ENCODE measurements at places on chromosomes 12 and 14.
A peak's percentile ranks its signal among the peaks of the same experiment; 100 is the strongest.

DNA sequence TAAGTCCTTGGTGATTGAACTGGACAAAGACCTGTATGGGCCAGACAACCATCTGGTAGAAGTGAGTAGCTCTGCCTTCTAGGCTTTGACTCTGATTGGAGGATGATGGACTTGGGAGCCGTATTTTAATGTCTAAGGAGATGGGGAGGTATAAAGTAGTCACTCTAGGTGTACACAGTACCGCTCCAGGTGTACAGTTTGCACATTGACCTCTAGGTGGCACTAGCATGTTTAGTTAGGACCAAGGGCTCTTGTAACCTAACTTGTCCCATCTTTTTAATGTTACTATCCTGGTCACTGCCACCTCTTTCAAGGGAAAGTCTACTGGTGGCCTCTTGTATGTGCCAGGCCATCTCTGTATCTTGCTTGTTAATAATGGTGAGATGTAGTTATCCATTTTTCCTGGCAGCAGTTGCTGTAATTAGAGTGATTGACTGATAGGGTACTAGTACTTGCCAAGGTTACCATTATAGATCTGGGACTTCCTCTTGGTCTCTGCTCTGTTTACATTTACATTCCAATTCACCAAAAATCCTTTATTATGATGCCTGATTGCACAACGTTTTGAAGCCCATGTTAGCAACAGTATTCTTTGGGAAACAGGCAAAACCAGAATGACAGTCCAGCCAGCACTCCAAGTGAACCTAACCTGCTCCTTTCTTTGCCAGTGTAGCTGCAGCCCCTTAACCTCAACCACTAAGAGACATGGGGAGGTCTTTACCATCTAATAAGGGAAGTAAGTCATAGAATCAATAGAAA lies 3.6 kb downstream of the SMARCD1 start:
- DNase-seq = peak; percentile 52

- DNase-seq = no peak
Measured at GRCh38 chr14:64919618-64920017, 5.4 kb downstream of the CHURC1 start.

DNA sequence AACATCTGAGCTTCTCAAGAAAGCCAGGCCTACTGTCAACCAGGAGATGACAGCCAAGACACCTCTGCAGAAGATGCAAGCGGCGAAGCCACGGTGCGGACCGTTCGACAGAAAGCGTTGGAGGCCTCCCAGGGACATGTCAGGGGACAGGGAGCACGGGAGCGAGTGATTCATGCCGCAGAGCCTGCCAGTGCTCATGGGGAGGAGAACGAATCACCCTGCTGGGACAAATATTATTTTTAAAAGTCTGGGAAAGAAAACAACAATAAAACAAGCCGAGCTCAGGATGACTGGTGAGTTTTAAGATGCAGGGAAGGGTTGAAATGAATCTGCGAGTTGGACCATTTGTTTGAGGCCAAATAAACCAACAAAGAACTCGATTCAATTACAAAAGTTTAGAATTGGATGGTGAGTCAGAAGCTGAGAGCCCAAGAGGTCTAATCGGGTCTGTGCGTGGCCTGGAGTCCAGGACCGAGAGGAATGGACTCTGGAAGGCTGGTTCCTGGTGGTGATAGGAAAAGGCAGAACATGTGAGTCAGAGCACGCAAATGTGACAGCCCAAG lies 91.0 kb downstream of the RBM19 start:
- DNase-seq = no peak

DNA sequence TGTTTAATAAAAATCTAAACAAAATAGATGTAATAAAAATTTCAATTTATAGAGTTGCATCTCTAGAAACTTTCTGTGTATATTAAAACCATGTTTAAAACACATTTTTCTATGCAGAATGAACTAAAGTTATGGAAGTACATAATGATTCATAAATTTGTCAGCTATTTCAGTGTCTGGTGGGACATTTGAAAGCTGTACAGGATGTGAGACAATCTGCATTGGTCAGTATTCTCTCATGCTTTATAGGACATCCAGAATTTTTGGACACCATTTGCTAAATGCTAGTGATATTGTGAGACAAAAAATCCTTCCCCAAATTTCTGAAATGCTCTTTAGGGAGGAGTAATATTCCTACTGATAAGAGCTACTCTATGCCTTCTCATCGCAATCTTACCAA lies 13.3 kb downstream of the GPR135 start:
- no peak for DNase-seq

DNA sequence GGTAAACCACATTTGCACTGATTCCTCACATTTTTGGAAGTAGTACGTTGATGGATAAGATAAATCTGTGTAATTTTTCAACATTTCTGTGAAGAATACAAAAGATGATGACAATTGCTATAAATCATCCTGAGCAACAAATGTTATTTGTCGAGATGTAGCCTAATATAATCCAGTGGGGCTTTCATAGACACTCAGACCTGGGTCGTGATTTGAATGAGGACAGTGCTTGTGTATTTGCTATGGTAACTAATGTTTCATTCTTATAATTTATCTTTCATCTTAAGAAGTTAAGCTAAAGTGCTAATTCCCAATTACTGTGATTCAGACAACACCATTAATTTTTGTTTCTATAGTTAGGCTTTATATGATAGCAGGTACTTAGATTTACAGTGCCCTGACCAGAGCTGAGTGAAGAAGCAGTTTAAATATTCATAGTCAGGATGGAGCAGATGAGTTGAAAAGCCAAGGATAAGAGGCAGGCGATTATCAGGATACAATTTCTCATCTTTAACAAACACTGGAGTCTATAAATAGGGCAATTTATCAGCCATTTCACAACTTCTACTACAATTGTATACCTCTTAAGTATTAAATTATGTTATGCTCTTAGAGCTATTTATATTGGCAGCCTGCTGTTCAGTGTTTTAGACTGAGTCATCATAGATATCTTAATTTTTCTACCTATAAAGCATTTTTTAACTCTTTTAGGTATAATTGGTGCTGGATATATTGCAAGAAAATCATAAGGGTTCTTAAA lies 359.9 kb downstream of the TRHDE start:
- DNase-seq = no peak

- no peak for DNase-seq
Measured at GRCh38 chr12:112001576-112001975, 11.4 kb downstream of the TMEM116 start.

GRCh38 chr12:14723763-14724162 lies 27.4 kb upstream of the GUCY2C start:
- DNase-seq = peak; percentile 60

GRCh38 chr12:91994208-91994797 lies 151.3 kb downstream of the BTG1 start:
- no peak for DNase-seq

DNA sequence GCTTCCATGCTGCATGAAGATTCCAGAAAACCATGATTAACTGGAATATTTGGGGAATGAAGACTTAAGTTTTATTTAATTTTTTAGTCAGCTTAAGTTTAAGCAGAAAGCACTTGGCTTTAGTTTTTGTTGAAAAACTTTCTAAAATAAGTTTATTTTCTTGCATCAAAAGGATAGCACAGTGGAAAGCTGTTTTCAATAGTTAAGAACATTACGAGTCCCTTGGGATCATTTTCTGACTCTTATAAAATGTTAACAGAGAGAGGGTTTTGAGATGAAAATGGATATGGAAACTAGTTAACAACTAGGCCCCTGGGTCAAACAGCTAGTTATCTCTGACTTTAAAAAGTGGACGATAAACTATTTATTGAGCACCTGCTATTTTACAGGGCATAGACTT lies 181.9 kb upstream of the SLC38A2 start:
- no peak for DNase-seq

DNA sequence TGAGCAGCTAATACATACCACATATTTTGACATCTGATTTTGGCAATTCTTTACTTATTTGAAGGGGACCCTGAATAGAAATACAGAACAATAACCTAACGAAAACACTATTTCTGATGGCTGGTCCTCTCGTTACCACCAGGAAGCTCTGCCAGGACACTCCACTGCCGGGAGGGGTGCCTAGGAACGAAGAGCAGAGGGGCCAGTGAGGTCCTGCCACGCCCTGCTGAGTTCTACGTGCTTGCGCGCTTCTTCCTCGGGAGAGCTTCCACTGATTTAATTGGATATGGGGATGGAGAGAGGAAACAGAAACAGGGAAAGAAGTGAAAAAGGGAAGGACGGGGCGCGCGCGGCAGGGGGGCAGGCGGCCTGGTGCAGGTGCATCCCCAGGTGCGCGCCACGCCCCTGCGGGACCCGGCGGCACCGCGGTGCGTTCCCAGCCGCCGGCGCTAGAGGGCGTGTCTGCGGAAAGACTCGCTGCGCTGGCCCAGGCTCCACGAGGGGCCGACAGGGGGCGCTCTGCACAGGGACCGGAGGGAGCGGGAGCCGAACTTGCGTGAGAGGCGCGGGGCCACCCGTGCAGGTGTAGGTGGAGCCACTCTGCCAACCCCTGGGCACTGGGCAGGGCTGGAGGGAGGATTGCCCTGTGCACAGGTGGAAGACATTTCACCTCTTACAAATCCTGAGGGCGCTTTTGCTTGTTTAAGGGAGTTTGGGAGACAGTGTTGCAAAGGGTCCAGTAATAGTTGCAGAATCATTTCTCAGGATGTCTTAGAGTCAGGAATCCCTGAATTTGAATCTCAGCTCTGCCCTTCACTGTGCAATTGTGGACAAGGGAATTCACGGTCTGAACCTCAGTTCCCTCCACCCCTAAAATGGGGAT lies 986.3 kb upstream of the TMEM132C start:
- peak; percentile 51 for DNase-seq

DNA sequence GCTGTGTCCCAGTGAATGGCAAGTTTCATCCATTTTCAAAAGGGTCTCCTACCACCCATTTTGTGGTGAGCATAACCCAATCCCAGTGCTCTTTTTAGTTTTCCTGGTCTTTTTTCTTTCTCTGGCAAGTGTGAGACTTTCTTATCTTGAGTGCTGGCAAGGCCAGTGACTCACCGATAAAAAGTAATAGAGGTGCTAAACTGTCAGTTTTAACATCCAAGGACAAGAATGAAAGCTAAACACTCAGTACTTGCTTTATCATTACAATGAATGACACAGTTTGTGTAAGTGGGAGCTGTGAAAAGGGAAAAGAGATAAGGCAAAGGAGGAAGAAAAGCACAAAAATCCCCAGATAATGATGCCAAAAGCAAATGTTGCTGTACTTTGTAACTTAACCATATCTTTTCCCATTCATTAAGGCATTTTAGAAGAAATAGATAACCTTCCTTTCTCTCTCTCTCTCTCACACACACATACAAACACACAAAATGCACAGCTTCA lies 4.9 kb upstream of the LRIG3 start:
- DNase-seq = no peak

- no peak for DNase-seq
Measured at GRCh38 chr12:4900327-4900726, 9.4 kb upstream of the KCNA1 start.

DNA sequence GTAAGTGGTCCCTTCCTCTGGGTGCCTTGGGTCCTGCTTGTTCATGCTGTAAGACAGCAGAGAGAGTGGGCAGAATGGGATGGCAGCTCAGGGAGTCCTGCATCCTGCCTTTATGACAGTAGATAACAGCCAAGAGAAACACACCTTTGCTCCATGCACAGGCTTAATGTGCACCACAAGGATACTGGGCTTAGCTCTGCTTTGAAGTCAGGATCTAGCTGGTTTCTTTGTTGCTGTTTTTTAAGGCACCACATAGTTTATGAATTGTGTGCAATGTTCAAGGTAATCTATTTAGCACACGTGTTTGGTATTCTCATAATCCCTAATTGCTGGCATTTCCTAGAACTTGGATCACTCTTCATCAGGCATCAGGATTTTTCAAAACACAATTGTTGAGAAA lies 239.5 kb upstream of the DCN start:
- no peak for DNase-seq

- DNase-seq = no peak
Measured at GRCh38 chr12:116591855-116592637, 32.9 kb downstream of the MAP1LC3B2 start.

DNA sequence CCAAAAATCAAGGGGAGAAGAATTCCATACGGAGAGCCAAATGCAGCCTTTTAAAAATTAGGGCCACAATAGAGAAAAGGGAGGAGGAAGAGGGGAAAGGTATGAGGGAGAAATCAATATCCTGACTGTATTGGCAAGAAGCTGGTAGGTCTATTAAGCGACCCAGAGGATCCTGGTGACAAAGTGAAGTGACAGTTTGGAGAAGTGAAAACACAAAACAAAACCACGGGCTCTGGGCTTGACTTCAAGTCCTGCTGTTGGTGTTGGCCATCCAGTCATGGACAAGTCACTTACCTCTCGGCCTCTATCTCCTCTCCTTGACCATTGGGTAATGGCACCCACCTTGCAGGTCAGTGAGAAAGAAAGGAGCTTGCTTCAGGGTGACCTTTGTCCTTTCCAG lies 47.0 kb upstream of the KCNA5 start:
- DNase-seq = no peak

DNA sequence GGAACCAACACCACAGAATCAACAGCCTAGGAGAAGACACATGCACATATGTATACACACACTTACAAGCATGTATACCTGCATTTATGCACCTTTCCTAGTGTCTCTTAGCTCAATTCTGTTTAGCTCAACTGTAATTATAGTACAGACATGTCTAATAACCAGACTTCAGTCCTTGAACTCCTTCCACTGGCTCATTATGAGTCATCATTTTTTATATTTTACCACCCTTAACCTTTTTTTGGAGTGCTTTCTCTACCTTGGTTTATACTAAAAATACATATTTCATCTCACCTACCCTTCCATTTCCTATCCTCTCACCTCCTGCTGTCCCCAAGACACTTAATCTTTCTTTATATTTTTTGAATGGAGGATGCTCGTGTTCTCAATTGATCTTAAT lies 110.4 kb downstream of the ARID2 start:
- no peak for DNase-seq

GRCh38 chr12:67459173-67459572 lies 189.4 kb upstream of the DYRK2 start:
- no peak for DNase-seq

GRCh38 chr12:119679490-119679889 lies 11.6 kb downstream of the PRKAB1 start:
- DNase-seq = no peak

GRCh38 chr12:49233842-49234526 lies 30.9 kb upstream of the TUBA1C start:
- DNase-seq = no peak

- no peak for DNase-seq
Measured at GRCh38 chr12:80195074-80195726, 95.9 kb downstream of the OTOGL start.

- no peak for DNase-seq
Measured at GRCh38 chr12:82357340-82357739, 847 bp downstream of the CCDC59 start.

GRCh38 chr12:46650688-46651087 lies 175.1 kb downstream of the SLC38A4 start:
- DNase-seq = no peak

Measured in activated CD8-positive, alpha-beta memory T cell treated with anti-CD3 and anti-CD28 coated beads, Interleukin-2, amount 50 U/mL, for 4 hours (primary cell).